ENCODE measurements at places on chromosomes 6 and 20.

GRCh38 chr6:144653885-144654505 lies 368.9 kb downstream of the UTRN start:
- no peak for DNase-seq

- DNase-seq: no peak
Observed at GRCh38 chr20:19511931-19512330, 246.1 kb upstream of the RIN2 start.

DNA sequence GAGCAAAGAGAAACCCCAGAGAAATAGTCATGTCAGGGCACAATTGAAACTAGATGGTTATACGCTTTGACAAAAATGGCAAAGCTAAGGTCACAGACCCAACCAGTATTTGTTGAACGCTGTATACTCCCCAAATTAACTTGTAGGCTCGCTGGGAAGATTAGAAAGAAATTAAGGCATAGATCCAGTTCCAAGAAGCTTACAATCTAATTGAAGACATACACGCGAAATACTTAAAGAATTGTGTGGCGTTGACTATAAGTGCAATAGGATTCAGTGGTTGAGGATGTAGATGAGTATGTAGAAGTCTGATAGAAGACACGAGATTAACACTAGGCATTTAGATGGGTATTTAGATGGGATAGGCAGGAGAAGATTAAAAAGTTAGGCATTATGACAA lies 525 bp downstream of the FAM229B start:
- DNase-seq: no peak

GRCh38 chr20:62609811-62610757 lies 32.2 kb upstream of the SLCO4A1 start:
- DNase-seq: no peak

GRCh38 chr6:85490516-85491248 lies 40.8 kb downstream of the NT5E start:
- no peak for DNase-seq

DNA sequence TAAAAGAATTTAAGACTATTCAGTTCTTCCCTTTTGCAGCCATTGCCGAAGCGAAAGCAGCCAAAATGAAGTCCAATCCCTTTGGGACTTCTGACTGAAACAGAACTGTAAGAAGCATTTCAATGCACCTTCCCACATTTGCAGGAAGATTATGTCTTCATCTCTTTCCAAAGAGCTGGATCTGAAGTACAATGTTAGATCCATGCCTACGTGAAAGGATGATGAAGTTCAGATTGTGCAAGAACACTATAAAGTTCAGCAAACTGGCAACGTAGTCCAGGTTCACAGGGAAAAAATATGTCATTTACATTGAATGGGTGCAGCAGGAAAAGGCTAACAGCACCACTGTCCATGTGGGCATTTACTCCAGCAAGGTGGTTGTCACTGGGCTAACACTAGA lies 6.0 kb upstream of the FILIP1 start:
- no peak for DNase-seq

GRCh38 chr20:16349523-16350260 lies 223.6 kb downstream of the KIF16B start:
- no peak for DNase-seq

GRCh38 chr6:157755032-157755745 lies 67.9 kb upstream of the SNX9 start:
- no peak for DNase-seq

DNA sequence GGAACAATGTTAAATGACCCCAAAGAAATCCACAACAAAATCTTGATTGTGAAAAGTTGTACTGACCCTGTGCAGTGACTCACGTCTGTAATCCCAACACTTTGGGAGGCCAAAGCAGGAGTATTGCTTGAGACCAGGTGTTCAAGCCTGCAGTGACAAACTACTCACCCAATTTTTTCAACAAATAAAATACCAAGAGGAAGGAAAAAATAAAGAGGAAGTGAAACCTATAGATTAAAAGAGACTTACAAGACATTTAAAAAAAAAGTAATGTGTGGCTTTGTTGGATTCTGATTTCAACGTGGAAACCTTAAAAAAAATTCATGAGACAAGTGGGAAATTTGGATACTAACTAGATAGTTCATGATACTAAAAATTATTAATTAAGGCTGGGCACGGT lies 31.9 kb downstream of the GINS1 start:
- DNase-seq: no peak

GRCh38 chr6:142938510-142938909 lies 6.5 kb downstream of the HIVEP2 start:
- no peak for DNase-seq

DNA sequence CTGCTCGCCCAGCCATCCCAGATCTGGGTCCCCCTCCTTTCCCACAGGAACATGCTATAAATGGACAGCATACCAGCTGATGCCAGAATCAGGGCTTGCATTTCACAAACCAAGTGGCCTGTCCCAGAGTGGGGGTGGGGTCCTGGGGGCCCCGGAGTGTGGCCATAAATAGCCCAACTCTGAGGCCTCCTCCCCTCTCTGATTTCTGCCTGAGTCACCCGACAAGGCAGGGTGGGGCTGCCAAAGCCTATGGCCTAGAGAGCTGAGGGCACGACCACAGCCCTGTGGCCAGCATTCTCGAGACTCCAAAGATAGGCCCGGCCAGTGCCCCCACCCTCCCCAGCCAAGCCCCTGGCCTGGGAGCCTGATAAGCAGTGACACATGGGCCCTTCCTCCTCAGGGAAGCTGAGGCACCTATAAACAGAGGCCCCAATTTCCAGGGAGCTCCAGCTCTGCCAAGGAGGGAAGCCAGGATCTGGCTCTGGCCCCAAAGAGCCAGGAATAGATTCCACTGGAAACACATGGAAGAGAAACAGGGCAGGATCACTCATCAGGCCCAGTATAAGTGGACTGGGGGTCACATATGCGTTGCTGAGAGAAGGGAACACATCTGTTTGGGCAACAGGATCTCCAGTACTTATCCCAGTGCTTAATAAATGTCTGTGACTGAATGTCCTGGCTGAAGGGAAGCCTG lies 20.3 kb downstream of the SNTA1 start:
- no peak for DNase-seq

- DNase-seq: no peak
Observed at GRCh38 chr6:53679446-53679933, 13.9 kb upstream of the KLHL31 start.
